ENCODE measurements at places on chromosomes 11 and 22. TPM values are rescaled to one million over a fixed set of nuclear protein-coding genes. Genes with fewer than 3 reads are reported as not detected.

DNA sequence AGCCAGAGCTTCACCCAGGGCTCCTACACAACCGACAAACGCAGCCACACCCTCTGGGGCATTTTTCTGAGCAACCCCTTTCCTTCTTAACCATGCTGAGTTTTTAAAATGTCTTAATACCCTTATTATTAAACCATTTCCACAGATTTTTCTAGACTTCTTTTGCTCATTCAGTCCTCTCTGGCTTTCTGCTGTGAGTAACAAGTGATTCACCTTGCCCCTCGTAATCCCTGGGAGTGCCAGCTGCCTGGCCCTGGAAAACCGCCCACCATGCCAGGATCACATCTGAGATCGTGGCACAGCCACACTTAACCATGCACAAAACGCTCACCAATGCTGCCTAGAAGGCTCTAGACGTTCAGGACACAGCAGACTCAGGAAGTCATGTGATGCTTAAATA lies 25.4 kb downstream of the YPEL1 start:
- H3K36me3 ChIP-seq: peaks cover 1% of the 10 kb centered on the region
- H3K27ac ChIP-seq: no peak overlapping the region
- H3K27me3 ChIP-seq: peaks cover 6% of the 10 kb centered on the region
- H3K4me1 ChIP-seq: peaks cover 7% of the 10 kb centered on the region

DNA sequence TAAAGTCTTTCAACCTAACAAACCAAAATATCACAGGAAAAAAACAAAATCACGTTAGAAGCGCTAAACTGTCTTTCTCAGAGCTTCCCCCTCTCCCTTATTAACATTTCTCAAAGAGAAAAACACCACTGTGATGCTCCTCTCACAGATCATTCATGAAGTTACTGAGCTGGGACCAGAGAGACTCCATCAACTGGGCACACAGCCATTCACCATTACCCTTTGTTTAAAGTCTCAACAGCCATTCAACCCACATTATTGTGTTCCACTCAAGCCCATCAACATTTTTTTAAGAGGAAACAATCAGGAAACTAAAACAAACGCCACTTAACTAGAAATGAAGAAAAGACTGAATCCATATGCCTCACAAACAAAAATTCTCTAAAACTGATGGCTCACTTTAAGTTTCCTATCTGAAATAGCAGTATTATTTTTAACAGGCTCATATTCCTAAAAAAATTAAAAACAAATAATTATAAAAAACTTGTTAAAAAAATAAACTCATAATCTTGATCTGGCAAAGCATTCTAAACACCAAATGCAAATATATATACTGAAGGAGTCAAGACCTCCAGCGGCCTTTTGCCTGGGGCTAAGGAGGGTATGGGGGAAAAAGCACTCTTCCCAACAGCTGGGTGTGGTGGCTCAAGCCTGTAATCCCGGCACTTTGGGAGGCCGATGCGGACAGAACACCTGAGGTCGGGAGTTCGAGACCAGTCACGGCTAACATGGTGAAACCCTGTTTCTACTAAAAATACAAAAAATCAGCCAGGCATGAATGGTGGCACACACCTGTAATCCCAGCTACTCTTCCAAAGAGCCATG lies 14.0 kb downstream of the CELF1 start:
- peaks cover 11% of the 10 kb centered on the region for H3K36me3 ChIP-seq
- no peak for DNase-seq
- H3K4me1 ChIP-seq: peaks cover 43% of the 10 kb centered on the region

DNA sequence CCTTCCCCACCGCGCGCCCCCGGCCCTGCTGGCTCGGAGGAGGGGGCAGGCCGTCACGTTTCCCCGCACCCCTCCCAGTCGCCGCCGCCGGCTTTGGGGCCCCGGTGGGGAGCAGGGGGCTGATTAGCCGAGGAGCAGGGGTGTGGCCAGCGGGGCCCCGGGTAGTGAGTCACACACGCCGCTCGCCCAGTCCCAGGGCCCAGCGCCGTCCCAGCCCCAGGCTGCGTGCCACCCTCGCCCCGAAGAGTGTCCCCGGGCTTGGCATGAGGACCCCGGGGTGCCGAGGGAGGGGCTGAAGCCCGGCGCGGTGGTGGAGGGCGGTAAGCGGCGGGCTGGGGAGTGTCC lies 34.4 kb downstream of the PRDM11 start:
- H3K4me1 ChIP-seq: no peaks in the 10 kb centered on the region
- H3K36me3 ChIP-seq: no peaks in the 10 kb centered on the region
- H3K27me3 ChIP-seq: peaks cover 28% of the 10 kb centered on the region
- no peak for DNase-seq
- H3K27ac ChIP-seq: no peak overlapping the region
- H3K4me3 ChIP-seq: no peak overlapping the region

Gene OR8G1
- total RNA-seq: not detected

Gene CAPN5
- 0.10 TPM for total RNA-seq

Gene TPP1
- 38.4 TPM for total RNA-seq

- peaks cover 50% of the 10 kb centered on the region for H3K4me1 ChIP-seq
- peaks cover 2% of the 10 kb centered on the region for H3K27me3 ChIP-seq
- H3K36me3 ChIP-seq: no peaks in the 10 kb centered on the region
- H3K4me3 ChIP-seq: no peak overlapping the region
Measured at GRCh38 chr22:43260331-43261231, 73.6 kb upstream of the TTLL12 start.

- no peaks in the 10 kb centered on the region for H3K36me3 ChIP-seq
- H3K27me3 ChIP-seq: no peaks in the 10 kb centered on the region
- H3K27ac ChIP-seq: no peak overlapping the region
Measured at GRCh38 chr11:15500643-15501042, 385.9 kb downstream of the INSC start.

DNA sequence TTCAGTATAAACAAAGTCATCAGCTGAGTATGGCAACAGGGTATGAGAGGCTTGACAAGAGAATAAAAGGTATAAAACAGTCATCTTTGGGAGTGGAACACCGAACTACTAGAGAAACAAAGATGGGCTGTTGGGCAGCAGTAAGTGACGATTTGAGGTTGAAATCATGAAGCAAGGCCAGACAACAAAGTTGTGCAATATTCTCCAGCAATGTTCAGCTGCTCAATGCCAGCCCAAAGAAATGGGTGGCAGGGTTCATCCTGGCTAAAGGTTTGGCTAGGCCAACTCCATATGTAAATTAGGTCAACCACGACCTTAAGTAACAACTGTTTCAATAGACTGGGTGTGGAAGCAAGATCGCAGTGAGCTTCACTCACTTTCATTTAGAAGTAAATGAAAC lies 6.2 kb downstream of the APIP start:
- H3K4me1 ChIP-seq: peaks cover 8% of the 10 kb centered on the region
- no peaks in the 10 kb centered on the region for H3K27me3 ChIP-seq
- DNase-seq: no peak

DNA sequence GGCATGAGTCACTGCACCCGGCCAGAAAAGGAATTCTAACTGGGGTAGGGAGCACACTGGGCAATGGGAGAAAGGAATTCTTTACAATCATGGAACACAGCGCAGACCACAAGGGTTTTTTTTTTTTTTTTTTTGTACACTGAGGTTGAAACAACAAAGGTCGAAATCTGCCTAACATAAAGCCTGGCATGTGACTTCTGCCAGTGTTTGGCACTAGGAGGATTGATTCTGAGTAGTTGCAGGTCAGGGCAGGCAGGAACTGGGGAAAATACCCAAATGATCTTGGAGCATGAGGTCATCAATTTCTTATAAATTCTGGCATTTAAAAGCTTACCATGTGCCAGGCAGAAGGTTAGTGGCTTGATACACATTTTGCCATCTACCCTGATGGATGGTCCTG lies 202.0 kb upstream of the SNX19 start:
- H3K36me3 ChIP-seq: no peaks in the 10 kb centered on the region
- no peaks in the 10 kb centered on the region for H3K27me3 ChIP-seq
- H3K4me1 ChIP-seq: no peaks in the 10 kb centered on the region

- H3K36me3 ChIP-seq: no peaks in the 10 kb centered on the region
- DNase-seq: no peak
- peak overlapping the region; percentile 36 for H3K27ac ChIP-seq
- peak overlapping the region; percentile 79 for H3K4me3 ChIP-seq
Measured at GRCh38 chr11:88508759-88509581, 171.4 kb upstream of the CTSC start.
